ENCODE measurements at places on chromosomes 4 and X.
A peak's percentile ranks its signal among the peaks of the same experiment; 100 is the strongest.

DNA sequence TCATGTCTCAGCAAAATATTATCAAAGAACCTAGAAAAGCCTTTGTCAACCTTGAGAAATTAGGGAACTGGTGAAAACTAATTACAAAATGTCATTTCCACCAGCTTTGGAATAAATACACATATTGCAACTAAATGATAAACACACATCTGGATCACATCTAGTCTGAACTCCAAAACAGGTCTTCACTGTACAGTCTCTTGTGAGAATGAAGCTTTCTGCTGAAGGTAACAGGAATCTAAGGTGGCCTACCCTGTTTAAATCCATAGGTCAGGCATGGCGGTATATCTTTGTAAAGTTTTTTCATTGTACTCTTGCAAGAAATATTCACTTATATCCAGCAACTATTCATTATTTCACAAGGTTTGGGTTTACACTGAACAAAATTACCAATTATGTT is 1.7 kb downstream of the SH3D19 start:
- DNase-seq: no peak

DNA sequence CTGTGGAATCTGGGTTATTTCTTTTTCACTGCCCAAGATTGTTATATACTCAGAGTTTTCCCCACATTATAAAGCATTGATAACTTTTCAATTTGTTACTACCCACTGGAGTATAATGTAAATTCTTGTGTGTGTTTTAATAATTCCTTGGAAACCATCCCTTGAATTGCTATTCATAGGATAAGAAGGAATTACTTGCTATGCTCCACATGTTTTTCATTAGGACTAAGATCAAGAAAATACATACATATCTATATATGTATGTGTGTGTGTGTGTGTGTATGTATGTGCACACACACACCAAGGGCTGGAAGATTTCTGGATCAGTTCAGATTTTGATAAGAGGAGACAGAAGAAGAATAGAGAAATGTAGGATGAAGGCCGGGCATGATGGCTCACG is 206.4 kb upstream of the JADE1 start:
- DNase-seq: no peak

- peak; percentile 90 for DNase-seq
Measured at GRCh38 chr4:6720202-6720699, 4.3 kb downstream of the BLOC1S4 start.

GRCh38 chr4:88130544-88131305 is 27.7 kb downstream of the ABCG2 start:
- no peak for DNase-seq

- no peak for DNase-seq
Measured at GRCh38 chrX:15366506-15367352, 17.5 kb downstream of the VEGFD start.

DNA sequence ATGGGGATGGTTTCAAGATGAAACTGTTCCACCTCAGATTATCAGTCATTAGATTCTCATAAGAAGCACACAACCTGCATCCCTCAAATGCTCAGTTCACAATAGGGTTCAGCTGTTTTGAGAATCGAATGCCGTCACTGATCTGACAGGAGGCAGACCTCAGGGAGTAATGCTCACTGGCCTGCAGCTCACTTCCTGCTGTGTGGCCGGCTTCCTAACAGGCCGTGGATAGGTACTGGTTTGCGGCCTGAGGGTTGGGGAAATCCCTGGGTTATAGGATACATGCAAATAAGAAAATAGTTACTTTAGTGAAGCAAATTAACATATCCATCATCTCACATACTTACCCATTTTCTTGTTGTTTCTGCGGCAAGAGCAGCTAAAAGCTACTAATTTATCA is 160.4 kb downstream of the MAD2L1 start:
- no peak for DNase-seq
